ENCODE measurements at places on chromosomes 1 and 21.

DNA sequence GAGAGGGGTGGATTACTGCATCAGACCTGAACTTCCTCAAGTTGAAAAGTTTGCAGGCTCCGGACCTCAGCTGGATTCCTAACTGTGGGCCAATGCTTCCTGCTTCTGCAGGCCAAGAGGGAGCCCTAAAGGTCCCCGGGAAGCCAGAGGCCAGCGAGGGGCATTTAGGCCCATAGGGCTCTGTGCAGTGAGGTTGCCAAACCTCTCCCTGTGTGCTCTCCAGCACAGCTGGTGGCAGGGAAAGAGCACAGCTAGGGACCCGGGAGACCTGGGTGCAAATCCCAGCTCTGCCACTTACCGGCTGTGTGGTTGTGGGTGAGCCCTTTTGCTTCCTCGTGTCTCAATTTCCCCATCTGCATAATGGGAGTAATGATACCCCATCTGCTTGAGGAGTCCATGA, 100.5 kb downstream of the PAX7 start:
- no peak for DNase-seq

GRCh38 chr1:208683141-208683540, 439.0 kb upstream of the PLXNA2 start:
- no peak for DNase-seq

GRCh38 chr1:154326546-154327465, 1.5 kb downstream of the ATP8B2 start:
- no peak for DNase-seq

- DNase-seq: no peak
Observed at GRCh38 chr1:201791779-201792173, 37.2 kb upstream of the IPO9 start.

GRCh38 chr1:150076066-150076465, 8.5 kb downstream of the VPS45 start:
- no peak for DNase-seq

DNA sequence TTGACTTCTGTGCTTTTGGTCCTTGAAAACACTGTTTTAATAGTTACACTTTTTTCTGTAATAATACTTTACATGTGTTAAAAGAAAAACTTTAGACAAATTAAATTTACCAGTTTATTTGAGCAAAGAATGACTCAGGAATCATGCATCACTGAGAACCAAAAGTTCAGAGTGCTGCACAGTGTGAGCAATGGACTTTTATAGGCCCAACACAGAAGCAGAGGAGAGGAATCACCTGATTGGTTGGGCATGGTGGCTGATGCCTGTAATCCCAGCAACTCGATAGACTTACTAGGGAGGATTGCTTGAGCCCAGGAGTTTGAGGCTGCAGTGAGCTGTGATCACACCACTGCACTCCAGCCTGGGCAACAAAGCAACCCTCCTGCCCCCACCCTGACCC, 29.3 kb downstream of the ZNF648 start:
- DNase-seq: no peak

GRCh38 chr1:117017648-117018047, 16.1 kb downstream of the CD101 start:
- no peak for DNase-seq

GRCh38 chr1:206005234-206005633, 2.0 kb upstream of the RAB7B start:
- DNase-seq: no peak

GRCh38 chr1:24465638-24466037, 37.0 kb upstream of the RCAN3 start:
- DNase-seq: no peak

GRCh38 chr1:245156736-245157505, 2.1 kb downstream of the KIF26B start:
- DNase-seq: no peak

- DNase-seq: no peak
Observed at GRCh38 chr1:184823080-184823479, 68.4 kb upstream of the EDEM3 start.

DNA sequence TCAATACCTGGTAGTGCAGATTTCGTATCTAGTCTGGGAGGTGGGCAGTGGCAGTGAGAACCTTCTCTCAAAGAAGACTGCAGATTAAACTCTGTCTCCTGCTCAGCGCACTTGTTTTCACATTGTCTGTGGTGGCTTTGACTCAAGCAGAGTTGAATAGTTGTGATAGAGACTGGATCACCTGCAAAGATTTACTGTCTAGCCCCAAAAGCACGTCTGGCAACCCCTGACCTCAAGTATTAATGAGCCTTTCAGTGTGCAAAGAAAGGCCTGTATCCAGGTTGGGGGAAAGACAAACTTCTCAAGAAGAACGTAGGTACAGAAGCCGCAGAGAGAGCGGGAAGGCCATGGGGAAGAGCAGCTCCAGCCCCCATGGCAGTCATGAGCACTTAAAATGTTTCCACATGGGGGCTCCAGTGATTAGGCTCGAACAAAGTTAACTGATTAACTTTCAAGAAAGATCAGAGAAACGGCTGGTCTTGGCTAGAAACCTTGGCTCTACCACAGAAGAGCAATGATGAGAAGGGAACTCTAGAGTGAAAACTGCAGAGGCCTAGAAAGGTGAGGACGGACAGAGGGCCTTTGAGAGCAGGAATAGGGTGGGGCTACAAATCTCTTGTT, 15.2 kb downstream of the HENMT1 start:
- no peak for DNase-seq

GRCh38 chr1:168834225-168834872, 105.3 kb upstream of the DPT start:
- DNase-seq: no peak

DNA sequence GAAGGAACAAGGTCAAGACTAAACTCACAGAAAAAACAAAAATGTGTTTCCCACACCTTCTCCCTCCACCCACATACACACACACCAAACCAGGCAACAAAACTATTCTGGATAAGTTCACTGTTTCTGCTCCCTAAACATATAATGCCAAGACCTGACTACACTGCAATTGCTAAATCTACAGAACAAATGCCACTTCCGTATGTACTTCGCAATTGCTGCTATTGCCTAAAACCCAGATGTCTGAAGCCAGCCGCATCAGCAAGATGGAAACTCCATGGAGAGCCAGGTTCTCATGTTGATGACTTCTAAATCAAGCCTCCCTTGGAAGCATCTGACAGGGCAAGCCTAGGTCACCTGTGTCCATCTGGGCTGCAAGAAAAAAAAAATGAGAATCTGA, 8.3 kb upstream of the AIM2 start:
- no peak for DNase-seq

DNA sequence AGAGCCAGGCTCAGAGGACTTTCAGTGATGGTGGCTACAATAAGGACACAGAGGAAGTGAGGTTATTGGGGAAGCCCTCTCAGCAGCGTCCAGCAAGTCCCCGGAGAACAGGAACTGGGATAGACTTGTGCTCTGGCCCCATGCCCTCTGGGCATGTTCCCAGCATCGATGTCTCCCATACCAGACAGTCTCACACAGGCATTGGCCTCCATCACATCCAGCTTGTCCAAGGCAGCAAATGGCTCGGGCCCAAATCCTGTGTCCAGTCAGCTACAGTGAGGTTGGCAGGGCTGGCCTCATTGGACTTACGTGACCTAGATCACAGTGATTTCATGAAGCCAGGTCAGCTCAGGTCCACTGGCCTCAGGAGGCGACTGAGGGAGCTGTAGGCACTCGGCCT, 19.6 kb upstream of the TMEM54 start:
- DNase-seq: no peak

- DNase-seq: no peak
Observed at GRCh38 chr1:241424480-241424971, 67.5 kb upstream of the RGS7 start.

- no peak for DNase-seq
Observed at GRCh38 chr1:12109901-12110300, 46.8 kb downstream of the TNFRSF8 start.

DNA sequence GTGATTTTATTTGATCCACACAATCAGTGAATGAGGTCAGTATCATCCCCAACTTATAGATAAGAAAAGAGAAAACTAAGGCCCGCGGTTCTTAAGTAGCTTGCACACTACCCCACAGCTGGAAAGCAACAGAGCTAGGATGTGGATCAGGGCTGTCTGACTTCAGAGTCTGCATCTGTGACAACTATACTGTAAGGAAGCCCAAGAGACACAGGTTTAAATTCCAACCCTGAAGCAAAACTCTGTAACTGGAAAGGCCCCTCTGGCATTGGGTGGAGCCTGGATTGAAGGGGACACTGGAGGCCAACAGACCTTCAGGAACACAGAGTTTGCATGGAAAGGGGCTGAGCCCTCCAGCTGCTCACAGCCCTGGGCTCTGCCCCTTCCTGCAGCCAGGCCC, 40.2 kb downstream of the LGR6 start:
- no peak for DNase-seq

GRCh38 chr1:3745590-3746381, 6.5 kb upstream of the CCDC27 start:
- DNase-seq: no peak

DNA sequence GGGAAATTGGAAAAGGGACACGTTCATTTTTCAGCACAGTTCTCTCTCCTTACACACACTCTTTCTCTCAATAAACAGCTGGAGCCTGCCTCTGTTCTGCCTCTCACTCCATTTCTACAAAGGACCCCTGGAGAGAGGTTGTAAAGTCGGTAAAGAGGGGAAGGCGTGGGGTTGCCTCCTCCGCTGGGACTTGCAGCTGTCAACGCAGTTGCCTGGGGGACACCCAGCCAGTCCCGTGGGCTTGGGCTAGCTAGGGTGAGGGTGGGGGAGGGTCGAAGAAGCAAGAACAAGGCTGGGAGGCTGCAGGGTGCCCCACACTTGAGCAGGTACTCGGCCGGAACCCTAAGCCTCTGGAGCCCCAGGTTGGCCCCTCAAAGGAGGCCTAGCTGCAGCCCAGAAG, 27.6 kb downstream of the C1orf216 start:
- no peak for DNase-seq

DNA sequence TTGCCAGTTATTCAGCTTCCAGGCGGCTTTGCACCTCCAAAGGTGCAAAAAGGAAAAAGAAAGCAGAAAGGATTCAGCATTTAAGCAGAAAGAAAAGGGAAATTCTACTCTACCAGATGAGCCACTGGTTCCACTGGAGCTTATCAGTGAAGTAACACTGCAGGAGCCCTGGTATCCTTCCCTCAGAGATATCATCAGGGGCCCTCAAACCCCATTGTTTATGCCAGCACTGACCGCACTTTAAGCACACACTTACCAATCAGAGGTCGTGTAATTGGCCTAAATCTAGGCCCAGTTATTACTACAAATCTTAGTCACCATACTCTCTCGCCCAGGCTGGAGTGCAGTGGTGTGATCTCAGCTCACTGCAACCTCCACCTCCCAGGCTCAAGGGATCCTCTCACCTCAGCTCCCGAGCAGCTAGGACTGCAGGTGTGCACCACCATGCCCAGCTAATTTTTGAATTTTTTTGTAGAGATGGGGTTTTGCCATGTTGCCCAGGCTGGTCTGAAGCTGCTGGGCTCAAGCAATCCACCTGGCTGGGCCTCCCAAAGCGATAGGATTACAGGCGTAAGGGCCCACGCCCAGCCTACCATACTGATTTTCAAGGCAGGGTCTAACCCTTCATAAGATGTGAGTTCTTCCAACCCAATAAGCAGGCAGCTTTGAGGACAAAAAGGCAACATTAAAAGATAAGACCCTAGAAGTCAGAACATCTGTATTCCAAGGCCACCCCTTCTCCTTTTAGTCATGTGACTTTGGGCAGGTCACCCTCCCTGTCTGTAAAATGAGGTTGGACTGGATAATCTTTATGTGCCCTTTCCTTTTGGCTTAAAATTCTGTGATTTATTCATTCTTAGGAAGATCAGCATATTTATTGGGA, 125.3 kb downstream of the SYT2 start:
- DNase-seq: no peak

- no peak for DNase-seq
Observed at GRCh38 chr1:184701816-184702215, 52.8 kb downstream of the EDEM3 start.

GRCh38 chr1:159509440-159510228, 26.2 kb downstream of the OR10J5 start:
- DNase-seq: no peak

DNA sequence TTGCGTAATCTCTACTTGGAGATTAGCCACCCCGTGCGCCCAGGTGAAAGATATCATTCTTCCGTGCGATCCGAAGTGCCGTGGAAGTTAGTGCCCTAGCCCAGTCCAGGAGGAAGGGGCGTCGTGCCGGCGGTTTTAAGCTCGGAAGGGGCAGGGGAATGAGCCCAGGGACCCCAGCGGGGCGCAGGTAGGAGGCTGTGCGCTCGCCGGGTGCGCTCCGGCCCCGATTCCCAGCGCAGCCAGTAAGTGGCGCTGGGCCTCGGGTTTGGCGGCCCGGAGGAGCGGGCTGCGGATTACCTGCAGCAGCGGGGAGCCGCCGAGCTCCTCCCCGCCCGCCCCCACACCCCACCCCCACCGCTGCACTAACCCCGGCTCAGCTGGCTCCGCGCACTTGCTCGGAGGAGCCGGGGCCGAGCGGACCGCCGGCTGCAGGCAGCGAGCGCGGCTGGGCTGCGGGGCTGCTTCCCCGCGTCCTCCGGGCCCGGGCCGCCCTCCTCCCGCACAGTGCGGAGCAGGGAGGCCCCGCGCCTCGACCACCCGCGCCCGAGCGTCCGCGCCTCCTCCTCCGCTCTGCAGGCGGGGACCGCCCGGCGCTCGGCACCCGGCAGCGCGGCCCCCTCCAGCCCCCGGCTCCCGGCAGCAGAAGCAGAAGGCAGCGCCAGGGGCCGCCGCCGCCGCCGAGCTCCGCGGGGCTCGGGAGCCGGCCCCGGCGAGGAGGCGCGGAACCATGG, at the start of gene RYR2:
Gene RYR2 (plus strand): TSS at position 390 of the 731 bp plus-strand sequence. CDS start 338 bp downstream, at position 728.
- DNase-seq: no peak

- DNase-seq: no peak
Observed at GRCh38 chr21:16337266-16337665, 607.5 kb downstream of the USP25 start.

- DNase-seq: no peak
Observed at GRCh38 chr1:15465674-15466073, 9.1 kb downstream of the CELA2A start.

DNA sequence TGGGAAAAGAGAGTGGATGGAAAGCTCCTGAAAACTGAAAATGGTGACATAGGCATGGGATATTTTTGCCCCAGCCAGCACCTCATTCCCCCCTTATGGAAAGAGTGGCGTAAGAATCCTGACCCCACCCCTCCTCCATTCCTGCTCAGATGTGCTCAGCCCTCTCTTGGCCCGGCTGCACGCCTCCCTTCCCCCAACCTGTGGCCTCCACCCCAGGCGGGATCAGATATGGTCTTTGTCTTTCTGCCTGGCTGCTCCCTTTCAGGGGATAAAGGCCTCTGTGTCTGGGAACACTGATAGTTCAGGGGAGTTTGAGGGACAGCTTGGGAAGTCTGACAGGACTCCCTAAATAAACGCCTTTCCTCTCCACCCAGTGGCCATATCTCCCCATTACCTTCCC, 49.8 kb downstream of the KIRREL1 start:
- DNase-seq: no peak

DNA sequence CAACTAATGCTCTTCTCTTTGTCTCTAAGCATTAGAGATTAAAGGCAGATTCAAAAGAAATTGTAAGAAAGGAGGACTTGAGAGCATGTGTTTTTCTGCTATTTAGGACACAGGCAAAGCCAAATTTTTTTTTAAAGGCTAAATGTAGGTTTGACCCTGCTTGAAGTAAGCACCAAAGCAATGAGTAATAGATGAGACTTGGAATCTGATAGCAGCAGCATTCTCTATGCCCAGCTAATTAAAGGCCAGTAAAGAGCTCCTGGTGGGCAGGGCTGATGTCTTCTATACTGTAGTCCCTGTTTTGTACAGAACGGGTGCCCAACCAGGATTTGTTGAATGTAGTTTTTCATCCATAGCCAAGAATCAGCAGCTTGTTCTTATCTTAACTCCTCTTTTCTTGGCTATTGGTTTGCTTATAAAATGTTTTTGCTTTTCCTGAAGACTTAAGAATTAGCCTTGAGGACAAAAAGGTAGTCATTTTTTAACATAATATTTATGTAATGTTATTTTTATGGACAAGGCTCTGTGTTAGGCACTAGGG, 179.6 kb downstream of the LMO4 start:
- DNase-seq: no peak

Data from HCT116 (cell line).